ENCODE measurements at places on chromosomes 7 and 10. TPM values are rescaled to one million over a fixed set of nuclear protein-coding genes. Genes with fewer than 3 reads are reported as not detected.

CYP3A4 gene
- not detected for total RNA-seq

PNLIP gene
- total RNA-seq, result not detected

CPED1 gene
- total RNA-seq, result 26.4 TPM

NRAP gene
- total RNA-seq, result not detected

DNA sequence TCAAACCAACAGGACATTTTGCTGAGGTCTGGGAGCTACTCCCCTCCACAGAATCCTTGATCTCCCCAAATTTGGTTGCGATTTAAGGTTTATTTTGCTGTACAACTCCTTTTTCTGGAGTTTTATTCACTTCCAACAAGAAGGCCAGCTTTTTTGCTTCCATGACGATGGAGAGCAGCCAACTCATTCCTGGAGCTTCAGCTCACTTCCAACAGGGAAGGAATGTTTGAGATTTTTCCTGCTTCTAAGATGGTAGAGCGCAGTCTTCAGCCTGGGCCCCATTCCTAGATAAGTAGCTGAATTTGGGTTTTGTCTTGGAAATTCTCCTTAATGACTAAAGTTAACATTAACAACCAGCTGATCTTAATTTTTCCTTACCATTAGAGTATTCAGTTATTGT, 30.9 kb upstream of the CREB3L2 start:
- no peak for DNase-seq
- H3K36me3 ChIP-seq, result peaks cover 8% of the 10 kb centered on the region
- H3K4me3 ChIP-seq, result no peak overlapping the region

GRCh38 chr10:11147722-11148121, 130.1 kb downstream of the CELF2 start:
- H3K4me3 ChIP-seq, result no peak overlapping the region
- peaks cover 13% of the 10 kb centered on the region for H3K27me3 ChIP-seq
- peaks cover 70% of the 10 kb centered on the region for H3K4me1 ChIP-seq
- peak overlapping the region; percentile 69 for H3K27ac ChIP-seq
- H3K36me3 ChIP-seq, result no peaks in the 10 kb centered on the region
- no peak for DNase-seq

DNA sequence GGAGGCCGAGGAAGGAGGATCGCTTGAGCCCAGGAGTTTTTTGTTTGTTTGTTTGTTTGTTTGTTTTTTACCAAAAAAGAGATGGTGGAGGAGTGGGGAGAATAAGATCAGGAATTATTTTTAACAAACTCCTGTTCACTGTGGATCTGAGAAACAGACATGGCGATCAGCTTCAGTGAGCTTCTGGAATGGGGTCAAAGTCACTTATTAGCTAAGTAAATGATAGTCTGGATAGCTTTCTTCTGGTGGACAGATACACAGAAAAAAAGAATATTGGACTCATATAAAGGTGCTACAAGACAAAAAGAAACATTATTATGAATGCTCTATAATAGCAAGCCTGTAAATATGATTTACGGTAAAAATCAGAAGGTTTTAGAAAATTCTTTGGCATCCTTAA, 85.1 kb downstream of the POU6F2 start:
- H3K4me1 ChIP-seq, result no peaks in the 10 kb centered on the region
- H3K4me3 ChIP-seq, result no peak overlapping the region
- no peak overlapping the region for H3K27ac ChIP-seq
- DNase-seq, result no peak
- H3K36me3 ChIP-seq, result no peaks in the 10 kb centered on the region

SEMA3A gene
- 44.4 TPM for total RNA-seq

TDRD1 gene
- total RNA-seq, result not detected

- peaks cover 45% of the 10 kb centered on the region for H3K4me1 ChIP-seq
- no peak overlapping the region for H3K4me3 ChIP-seq
- peak; percentile 25 for DNase-seq
- no peak overlapping the region for H3K27ac ChIP-seq
Measured at GRCh38 chr10:28849309-28849708, 172.0 kb downstream of the BAMBI start.

DNA sequence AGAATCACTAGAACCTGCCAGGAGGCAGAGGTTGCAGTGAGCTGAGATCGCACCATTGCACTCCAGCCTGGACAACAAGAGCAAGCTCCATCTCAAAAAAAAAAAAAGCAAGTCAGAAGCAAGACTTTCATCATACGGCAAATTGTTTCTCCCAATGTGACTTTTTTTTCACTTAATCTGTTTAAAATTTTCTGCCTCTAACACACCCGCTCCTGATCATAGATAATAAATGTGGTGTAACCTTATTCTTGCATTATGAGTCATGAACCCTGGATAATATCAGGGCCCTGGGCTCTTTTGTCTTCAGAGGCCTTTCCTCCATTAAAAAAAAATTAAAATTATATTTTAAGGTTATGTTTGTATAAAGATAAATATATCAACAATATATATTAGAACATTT, 111.4 kb upstream of the JCAD start:
- H3K4me3 ChIP-seq, result no peak overlapping the region
- peaks cover 31% of the 10 kb centered on the region for H3K4me1 ChIP-seq
- H3K27ac ChIP-seq, result peak overlapping the region; percentile 61
- peaks cover 2% of the 10 kb centered on the region for H3K36me3 ChIP-seq

STK31 gene
- 0.94 TPM for total RNA-seq

FXYD4 gene
- total RNA-seq, result not detected

TAC1 gene
- total RNA-seq, result 0.36 TPM

DNA sequence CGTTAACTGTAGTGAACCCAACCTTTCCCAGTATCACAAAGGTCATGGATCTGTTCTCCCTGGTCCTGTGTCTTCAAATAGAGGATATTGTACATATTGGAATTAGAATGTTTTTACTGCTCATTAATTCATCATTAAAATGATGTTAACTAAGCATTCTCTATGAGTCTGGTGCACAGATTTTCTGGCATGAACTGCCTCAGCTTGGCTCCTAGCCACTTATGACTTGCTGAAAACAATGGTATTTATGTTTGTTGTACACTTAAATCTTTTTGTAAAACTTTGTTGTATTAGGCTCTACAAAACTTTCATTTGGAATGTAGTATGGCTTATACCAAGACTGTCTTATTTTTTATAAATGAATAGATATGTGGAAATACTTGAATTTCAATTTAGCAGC, 329.4 kb downstream of the TFEC start:
- no peak overlapping the region for H3K4me3 ChIP-seq
- H3K36me3 ChIP-seq, result no peaks in the 10 kb centered on the region
- DNase-seq, result no peak
- no peaks in the 10 kb centered on the region for H3K27me3 ChIP-seq
- H3K27ac ChIP-seq, result no peak overlapping the region

DNA sequence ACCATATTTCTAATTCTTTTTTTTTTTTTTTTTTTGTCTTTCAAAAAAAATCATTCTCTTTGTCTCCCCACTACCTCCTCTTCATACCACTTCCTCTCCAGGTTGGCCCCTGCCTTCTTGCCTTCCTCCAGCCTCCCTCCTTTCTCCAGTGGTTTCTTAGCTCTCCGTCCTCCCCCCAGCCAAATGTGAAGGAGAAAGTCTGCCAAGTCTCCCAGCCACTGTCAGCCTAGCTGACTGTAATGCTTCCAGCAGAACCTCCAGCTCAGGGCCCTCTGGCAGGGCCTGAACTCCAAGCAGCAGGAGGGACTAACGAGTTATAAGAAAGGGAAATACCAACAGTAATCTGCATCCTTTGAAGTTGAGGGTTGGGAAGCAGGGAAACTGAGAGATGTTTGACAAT, 35.5 kb upstream of the BICC1 start:
- DNase-seq, result no peak
- H3K4me1 ChIP-seq, result peaks cover 9% of the 10 kb centered on the region
- no peaks in the 10 kb centered on the region for H3K36me3 ChIP-seq

HOXA1 gene
- 13.7 TPM for total RNA-seq

- H3K36me3 ChIP-seq, result no peaks in the 10 kb centered on the region
- H3K4me1 ChIP-seq, result peaks cover 3% of the 10 kb centered on the region
- no peak for DNase-seq
- no peaks in the 10 kb centered on the region for H3K27me3 ChIP-seq
- no peak overlapping the region for H3K27ac ChIP-seq
Measured at GRCh38 chr10:77021966-77022490, 615.6 kb downstream of the KCNMA1 start.
